CD8-positive, alpha-beta T cell (primary cell): ENCODE measurements at places on chromosomes 3 and 15. TPM values are rescaled to one million over a fixed set of nuclear protein-coding genes. Genes with fewer than 3 reads are reported as not detected.

GRCh38 chr15:91110407-91110806 lies 10.3 kb downstream of the SV2B start:
- no peak for DNase-seq

DNA sequence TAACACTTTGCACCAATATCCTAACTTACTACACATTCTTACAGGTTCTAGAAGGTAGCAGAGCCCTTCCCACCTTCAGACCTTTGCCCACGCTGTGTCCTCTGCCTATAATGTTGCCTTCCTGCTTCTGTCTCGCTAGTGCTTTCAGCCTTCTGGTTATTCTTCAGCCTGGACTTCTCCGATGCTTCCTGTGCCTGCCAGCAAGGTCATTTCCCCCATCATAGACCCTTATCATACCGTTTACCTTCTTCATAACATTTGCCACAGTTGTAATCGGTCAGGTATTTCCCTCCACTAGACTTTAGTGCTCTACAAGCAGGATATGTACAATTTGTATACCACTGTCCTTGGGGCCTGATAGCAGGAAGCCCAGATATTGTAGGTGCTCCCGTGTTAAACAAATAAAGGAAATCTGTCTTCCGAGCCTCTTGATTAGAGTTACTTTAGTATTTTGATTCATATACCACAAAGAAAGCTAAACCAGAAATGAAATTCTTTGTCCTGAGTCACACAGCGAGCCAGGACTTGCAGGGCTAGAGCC lies 35.8 kb upstream of the CMTM7 start:
- no peak for DNase-seq

DNA sequence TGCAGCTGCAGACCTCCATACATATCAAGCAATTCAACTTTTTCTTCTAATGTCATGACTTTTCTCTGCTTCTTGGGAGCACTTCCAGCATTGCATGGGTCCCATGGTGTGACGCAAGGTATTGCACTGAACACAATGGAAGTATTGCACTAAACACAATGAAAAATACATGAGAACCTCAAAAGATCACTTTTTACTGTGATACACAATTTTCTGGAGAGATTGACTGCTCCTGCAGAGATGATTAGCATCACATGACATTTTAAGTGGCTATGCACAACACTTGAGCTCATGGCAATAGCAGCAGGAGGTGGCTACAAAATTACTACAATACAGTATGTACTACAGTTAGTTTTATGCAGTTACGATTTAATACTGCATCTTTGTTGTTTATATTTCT lies 113.5 kb upstream of the BHLHE40 start:
- DNase-seq, result no peak

GRCh38 chr15:45099549-45100165 lies 14.3 kb downstream of the DUOX2 start:
- no peak for DNase-seq

- no peak for DNase-seq
These were observed 13.3 kb upstream of the CHD2 start for GRCh38 chr15:92886815-92887214.

DNA sequence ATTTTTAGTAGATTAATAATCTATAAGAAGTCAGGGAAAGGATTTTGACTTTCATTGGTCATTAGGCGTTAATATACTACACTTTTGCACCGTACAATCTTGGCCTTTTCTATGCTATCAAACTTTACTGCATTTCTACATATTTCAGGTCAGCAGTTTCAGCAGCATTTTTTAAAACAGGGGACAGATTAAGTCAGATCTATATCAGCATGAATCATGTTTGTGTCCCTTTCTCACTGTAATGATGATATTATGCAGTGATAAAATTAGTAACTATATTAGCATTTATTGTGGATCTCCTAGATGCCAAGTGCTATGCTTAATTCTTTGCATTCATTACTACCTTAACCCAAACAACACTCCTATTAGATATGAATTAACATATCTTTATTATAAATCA lies 20.3 kb upstream of the AADAC start:
- DNase-seq, result no peak

- DNase-seq, result no peak
These were observed 774 bp downstream of the IMP3 start for GRCh38 chr15:75639191-75639708.

The TERB2 gene
- not detected for total RNA-seq

The REC114 gene
- total RNA-seq, result not detected

The CACNA1D gene
- total RNA-seq, result not detected

The ZNF501 gene
- total RNA-seq, result 0.87 TPM
